ENCODE measurements at places on chromosomes 2 and 18.

DNA sequence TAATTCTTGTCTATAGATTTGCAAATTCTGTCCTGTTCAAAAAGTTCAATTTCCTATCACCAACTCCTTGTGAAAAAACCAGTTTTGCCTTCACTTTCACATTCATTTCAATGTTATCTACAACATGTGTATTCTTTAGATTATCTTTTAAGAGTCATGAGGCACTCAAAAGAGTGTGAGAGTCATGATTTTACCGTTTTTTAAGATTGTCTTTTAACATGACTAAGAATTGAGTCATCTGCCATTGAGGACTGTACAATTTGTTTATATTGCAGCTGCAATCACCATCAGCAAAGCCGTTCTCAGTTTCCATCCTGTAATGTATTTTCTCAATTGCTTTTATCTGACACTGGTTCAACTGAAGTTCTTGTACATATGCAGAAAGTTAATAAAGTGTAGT is 275.8 kb downstream of the LNPK start:
- no peak for DNase-seq

DNA sequence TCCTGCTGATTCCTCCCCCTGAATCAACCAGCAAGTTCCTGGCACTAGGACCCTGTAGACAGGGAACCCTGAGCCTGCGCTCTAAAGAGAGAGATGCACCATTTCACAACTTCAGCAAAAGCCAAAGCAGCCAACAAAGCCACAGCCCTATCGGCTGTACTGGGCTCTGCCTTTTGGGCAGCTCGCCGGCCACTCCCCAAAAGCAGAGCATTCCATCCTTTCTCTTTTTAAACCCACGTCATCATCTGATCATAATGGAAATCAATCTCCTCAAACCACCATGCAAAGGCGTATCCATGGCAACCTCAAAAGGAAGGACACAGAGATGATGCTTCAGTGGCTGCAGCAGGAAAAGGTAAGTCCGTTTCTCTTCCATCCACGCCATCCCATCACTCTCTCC is 5.3 kb upstream of the DCTN1 start:
- no peak for DNase-seq

DNA sequence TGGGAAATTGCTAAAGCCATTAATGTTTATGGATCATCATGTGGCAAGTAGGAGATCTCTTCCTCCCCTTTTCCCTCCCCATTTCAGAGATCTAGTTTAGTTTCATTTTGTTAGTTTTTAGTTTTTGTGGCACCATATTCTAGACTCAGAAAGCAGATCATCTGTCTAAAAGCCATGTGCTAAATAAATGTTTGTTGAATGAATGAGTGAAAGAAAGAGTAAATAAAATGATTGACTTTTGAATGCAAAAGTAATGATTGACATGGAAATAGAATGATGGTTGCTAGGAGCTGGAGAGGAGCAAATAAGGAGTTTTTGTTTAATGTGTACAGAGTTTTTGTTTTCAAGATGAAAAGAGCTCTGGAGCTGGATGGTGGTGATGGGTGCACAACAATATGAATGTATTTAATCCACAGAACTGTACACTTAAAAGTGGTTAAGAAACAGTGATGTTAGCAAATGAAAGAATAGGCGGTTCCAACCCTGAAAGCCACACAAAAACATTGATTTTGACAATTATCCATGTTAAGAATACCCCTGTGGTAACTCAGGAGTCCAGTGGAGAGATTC is 23.6 kb downstream of the TMEM178A start:
- DNase-seq = no peak

- no peak for DNase-seq
These were observed 5.4 kb downstream of the GDF7 start for GRCh38 chr2:20672201-20672951.
